Neural progenitor cell (in vitro differentiated cells): ENCODE measurements at places on chromosomes 7 and 10.

DNA sequence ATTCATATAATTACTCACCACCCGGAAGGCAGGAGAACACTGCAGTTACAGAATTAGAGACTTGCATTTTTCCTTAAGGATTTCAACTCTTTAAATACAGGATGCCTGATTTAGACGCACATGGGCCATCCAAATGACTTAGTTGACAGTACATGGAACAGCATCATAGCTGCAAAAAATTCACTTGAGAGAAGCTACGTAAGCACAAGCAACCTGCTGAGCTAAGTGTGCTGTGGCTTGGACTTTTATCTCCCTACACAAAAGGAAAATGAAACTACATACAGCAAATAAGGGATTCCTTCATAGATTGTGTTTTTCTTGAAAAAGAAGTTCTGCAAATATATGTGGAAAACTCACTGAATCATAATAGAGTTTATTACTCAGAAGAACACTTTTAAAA lies 152.6 kb downstream of the POU6F2 start:
- no peak overlapping the region for H3K27ac ChIP-seq
- H3K27me3 ChIP-seq, result no peaks in the 10 kb centered on the region
- H3K4me3 ChIP-seq, result no peak overlapping the region

DNA sequence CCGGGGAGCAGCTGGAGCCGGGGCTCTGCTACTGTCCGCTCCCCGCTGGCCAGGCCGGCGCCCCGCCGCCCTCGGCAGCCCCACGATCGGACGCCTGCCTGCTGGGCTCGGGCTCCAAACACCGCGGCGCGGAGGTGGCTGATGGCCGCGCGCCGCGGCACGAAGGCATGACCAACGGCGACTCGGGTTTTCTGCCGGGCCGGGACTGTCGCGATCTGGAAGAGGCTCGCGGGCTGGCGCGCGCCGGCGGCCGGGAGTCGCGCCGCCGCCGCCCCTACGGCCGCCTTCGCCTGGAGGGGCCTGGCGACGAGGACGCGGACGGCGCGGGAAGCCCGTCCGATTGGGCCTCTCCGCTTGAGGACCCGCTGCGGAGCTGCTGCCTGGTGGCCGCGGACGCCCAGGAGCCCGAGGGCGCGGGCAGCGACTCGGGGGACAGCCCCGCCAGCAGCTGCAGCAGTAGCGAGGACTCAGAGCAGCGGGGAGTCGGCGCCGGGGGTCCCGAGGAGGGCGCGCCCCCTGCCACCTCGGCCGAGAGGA lies 570 bp downstream of the TBC1D12 start:
- peak; percentile 79 for DNase-seq
- H3K36me3 ChIP-seq, result no peaks in the 10 kb centered on the region
- no peaks in the 10 kb centered on the region for H3K4me1 ChIP-seq
- peaks cover 31% of the 10 kb centered on the region for H3K27me3 ChIP-seq

DNA sequence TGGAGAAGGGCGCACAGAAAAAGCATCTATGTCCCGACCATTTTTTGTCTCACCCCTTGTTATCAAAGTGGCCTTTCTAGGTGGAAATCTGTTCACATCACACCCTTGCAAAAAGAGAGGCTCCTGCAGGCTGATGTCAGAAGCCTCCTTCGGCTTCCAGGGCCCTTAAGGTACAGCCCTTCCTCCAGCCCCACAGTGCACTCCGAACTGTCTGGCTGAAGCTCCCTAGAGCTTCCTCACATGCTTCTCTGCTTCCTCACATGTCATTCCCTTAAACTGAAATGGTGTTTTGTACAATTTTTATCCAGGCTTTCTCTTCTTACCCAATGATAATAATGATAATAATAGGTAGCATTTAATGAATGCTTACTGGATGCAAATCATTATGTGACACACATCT lies 210.3 kb downstream of the INHBA start:
- H3K4me1 ChIP-seq, result no peaks in the 10 kb centered on the region
- DNase-seq, result no peak
- no peak overlapping the region for H3K27ac ChIP-seq
- no peak overlapping the region for H3K4me3 ChIP-seq
- no peaks in the 10 kb centered on the region for H3K36me3 ChIP-seq

GRCh38 chr7:80392229-80393169 lies 119.4 kb downstream of the GNAT3 start:
- H3K27ac ChIP-seq, result no peak overlapping the region
- no peak overlapping the region for H3K4me3 ChIP-seq
- H3K27me3 ChIP-seq, result no peaks in the 10 kb centered on the region
- DNase-seq, result no peak

DNA sequence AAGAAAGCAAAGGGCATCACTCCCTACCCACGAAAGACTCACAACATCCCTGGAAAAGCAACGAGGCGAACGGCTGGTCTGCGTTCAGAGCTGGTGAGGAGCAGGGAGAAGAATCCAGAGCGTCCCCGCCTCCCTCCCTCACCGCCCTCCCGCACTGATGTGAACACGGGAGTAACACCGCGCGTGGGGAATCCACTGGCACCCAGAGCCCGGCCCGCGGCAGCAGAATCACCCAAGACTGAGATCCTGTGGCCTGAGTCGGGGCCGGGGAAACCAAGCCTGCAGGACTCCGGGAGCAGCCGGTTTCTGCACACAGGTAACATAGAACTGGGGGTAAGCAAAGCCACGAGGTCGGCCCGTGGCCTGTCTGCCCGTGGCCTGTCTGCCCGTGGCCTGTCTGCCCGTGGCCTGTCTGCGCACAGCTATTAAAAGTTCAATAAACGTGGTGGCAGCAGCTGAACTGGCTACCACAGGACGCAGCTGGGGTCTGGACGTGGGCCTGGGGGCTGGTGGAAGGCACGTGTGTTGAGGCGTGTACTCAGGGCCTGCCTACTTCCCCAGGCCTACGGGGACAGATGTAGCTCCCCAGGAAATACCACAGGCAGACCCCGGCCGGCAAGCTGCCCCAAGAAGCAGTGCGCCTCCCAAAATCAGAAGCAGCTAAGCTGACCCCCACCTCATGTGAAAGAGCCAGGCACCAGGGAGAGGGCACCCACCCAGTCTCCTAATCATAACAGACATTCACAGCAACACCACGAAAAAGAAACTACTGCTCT lies 23.0 kb downstream of the DIP2C start:
- no peaks in the 10 kb centered on the region for H3K27me3 ChIP-seq
- no peak for DNase-seq
- no peak overlapping the region for H3K27ac ChIP-seq

- no peak for DNase-seq
- peaks cover 7% of the 10 kb centered on the region for H3K4me1 ChIP-seq
- H3K4me3 ChIP-seq, result no peak overlapping the region
- no peaks in the 10 kb centered on the region for H3K36me3 ChIP-seq
- H3K27me3 ChIP-seq, result no peaks in the 10 kb centered on the region
These were observed 12.7 kb upstream of the MACC1 start for GRCh38 chr7:20229646-20230500.

DNA sequence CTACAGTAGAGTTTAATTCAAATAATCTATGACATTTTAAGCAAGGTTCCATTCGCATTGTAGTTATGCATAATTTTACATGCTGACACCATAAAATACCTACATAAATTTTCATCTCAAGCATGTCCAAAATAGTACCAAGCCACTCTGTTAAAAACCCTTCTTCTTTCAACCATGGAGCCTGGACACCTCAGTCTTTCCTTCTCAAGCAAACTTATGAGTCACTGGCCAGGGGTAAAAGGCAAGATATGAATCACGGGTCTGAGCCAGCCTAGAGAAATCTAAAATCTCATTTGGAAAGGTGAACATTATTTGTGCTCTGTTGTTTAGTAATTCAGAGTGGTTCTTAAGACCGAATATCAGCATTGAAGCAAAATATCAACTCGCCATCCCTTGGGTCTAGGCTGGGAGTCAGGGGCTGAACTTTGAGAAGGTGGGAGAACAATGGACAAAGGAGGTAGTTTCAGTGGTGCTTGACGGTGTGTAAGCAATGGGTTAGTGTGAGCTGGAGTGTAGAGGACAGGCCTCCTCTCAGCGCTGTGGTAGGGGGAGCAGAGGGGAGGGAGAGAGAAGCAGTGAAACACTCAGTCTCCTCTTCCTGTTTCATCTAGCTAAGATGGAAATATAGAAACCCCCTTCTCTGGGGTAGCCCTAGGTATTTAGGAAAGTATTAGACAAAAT lies 19.1 kb upstream of the GPAM start:
- H3K27ac ChIP-seq, result no peak overlapping the region
- no peaks in the 10 kb centered on the region for H3K27me3 ChIP-seq
- no peak for DNase-seq
- H3K4me1 ChIP-seq, result no peaks in the 10 kb centered on the region
